ENCODE measurements at places on chromosomes 1 and 21. TPM values are rescaled to one million over a fixed set of nuclear protein-coding genes. Genes with fewer than 3 reads are reported as not detected.

RHOU gene
- 18.4 TPM for total RNA-seq

GJC2 gene
- total RNA-seq = 0.52 TPM

RASSF5 gene
- 0.97 TPM for total RNA-seq

TOMM20 gene
- total RNA-seq = 105 TPM

TRNAU1AP gene
- 24.2 TPM for total RNA-seq

CCT3 gene
- 420 TPM for total RNA-seq

TCEA3 gene
- total RNA-seq = 0.70 TPM

VAV3 gene
- total RNA-seq = 0.41 TPM

RPAP2 gene
- total RNA-seq = 9.0 TPM

PALMD gene
- 0.23 TPM for total RNA-seq

OSBPL9 gene
- 38.6 TPM for total RNA-seq

CHI3L1 gene
- not detected for total RNA-seq

FCAMR gene
- total RNA-seq = not detected

FCGR2B gene
- not detected for total RNA-seq

PTPRU gene
- 8.7 TPM for total RNA-seq

RBM11 gene
- total RNA-seq = 0.07 TPM

CD2 gene
- not detected for total RNA-seq

NEXN gene
- total RNA-seq = 6.7 TPM

TRNP1 gene
- total RNA-seq = 300 TPM

COL6A2 gene
- total RNA-seq = 17.7 TPM

HRNR gene
- 0.01 TPM for total RNA-seq

TCHHL1 gene
- not detected for total RNA-seq

RGS18 gene
- total RNA-seq = not detected

PTP4A2 gene
- 148 TPM for total RNA-seq

OR2L3 gene
- total RNA-seq = not detected

PRR9 gene
- total RNA-seq = 0.05 TPM

CHAF1B gene
- 11.4 TPM for total RNA-seq

HNRNPR gene
- total RNA-seq = 162 TPM

COL11A1 gene
- total RNA-seq = 2.4 TPM

SLC6A9 gene
- total RNA-seq = 13.2 TPM

EXO1 gene
- total RNA-seq = 22.2 TPM

OPRD1 gene
- total RNA-seq = 0.07 TPM

RGS13 gene
- total RNA-seq = not detected

TMEM125 gene
- total RNA-seq = not detected

CDC14A gene
- total RNA-seq = 2.4 TPM

FAM177B gene
- total RNA-seq = not detected

HCRTR1 gene
- total RNA-seq = not detected

PLD5 gene
- 2.2 TPM for total RNA-seq

STIL gene
- 8.6 TPM for total RNA-seq

FAM72B gene
- 6.8 TPM for total RNA-seq

DRAXIN gene
- total RNA-seq = 0.06 TPM

PTTG1IP gene
- total RNA-seq = 98.9 TPM

NEK2 gene
- 37.0 TPM for total RNA-seq

KRTAP12-2 gene
- not detected for total RNA-seq

CD244 gene
- not detected for total RNA-seq

THEMIS2 gene
- total RNA-seq = 0.53 TPM

FAM167B gene
- 0.45 TPM for total RNA-seq

PTCH2 gene
- total RNA-seq = 0.23 TPM

PRDM16 gene
- 0.18 TPM for total RNA-seq

S100A7A gene
- total RNA-seq = not detected

SPRR2B gene
- not detected for total RNA-seq

PIK3C2B gene
- total RNA-seq = 7.4 TPM

NOS1AP gene
- 0.53 TPM for total RNA-seq

NR1I3 gene
- total RNA-seq = not detected
